Muscle of arm (tissue), 14 donors: ENCODE measurements at places on chromosomes 1 and 21.

DNA sequence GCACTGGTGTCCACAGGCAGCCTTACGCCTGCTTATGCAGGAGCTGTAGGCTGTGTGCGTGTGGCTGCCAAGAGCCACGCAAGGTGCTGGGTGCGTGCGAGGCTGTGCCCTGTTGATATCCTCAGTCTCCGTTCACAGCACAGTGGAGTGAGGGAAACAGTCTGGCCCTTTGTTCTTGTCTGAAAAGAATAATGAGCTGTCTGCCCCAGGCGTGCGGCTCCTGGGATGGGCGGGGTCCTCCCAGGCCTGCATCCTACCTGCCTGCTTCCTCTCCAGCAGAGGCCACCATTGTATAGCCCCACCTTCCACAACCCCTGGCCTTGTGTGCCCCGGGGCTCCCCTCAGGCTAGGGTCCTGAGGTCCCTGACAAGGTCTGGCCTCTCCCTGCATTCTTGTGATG is 47.0 kb upstream of the KDM4A start:
- DNase-seq, result no peak

- peak; percentile 74 for DNase-seq
Measured at GRCh38 chr1:226602186-226603021, 53.8 kb downstream of the STUM start.

GRCh38 chr1:162133566-162133965 is 64.1 kb downstream of the NOS1AP start:
- no peak for DNase-seq

DNA sequence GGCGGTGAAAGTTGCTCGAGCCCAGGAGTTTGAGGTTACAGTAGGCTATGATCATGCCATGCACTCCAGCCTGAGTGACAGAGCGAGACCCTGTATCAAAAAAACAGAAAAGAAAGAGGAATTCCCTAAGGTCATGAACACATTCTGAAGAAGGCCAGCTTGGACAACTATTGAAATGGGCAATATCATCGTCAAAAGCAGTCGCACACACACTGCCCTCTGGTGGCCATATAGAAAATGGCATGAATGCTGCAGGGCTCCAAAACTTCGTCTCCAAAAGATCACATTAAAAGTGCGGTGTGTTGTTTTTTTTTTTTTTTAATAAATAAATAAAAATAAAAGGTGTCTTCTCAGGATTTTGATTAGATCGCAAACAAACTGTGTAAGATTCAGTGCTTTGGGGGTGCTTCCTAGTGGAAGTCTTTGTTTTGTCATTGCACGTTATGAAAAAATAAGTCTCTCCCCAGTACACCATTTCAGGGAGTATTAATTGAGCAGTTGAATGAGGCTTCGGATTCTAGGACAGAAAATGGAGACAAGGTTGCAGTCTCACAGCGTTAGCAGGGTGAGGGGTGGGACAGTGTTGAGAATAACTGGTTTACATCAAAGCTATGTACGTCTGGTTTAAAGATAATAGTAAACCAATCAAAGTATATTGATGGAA is 87.5 kb upstream of the FMN2 start:
- no peak for DNase-seq

GRCh38 chr1:192789871-192790270 is 19.0 kb upstream of the RGS2 start:
- no peak for DNase-seq

- DNase-seq, result no peak
Measured at GRCh38 chr1:228362141-228362883, 44.3 kb downstream of the TRIM11 start.

GRCh38 chr21:31157756-31158155 is 119.5 kb upstream of the KRTAP19-8 start:
- no peak for DNase-seq

- no peak for DNase-seq
Measured at GRCh38 chr1:68331117-68331865, 99.0 kb upstream of the WLS start.

- DNase-seq, result no peak
Measured at GRCh38 chr1:11682799-11683198, 1.9 kb upstream of the MAD2L2 start.

DNA sequence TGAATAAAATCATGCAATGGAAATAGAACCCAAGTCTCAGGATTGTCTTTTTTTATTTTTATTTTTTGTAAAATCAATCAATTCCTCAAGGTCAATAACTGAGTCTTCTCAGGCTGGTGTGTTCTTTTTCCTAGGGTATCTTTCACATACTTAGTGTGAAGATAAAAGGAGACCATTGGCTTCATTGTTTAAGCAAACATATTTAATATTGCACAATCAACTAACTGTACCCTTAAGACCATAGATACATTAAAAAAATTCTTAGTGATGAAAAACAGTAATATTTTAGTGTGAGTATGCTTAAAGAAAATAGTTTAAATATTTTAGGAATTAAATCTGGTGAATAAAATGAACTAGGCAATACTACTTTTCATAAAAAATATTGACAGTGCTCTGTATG is 31.4 kb downstream of the PDE4B start:
- DNase-seq, result no peak

- DNase-seq, result no peak
Measured at GRCh38 chr1:219130366-219130935, 43.2 kb upstream of the LYPLAL1 start.

GRCh38 chr21:28734522-28735175 is 258.0 kb downstream of the LTN1 start:
- DNase-seq, result no peak

GRCh38 chr21:27275294-27275927 is 308.5 kb upstream of the ADAMTS5 start:
- no peak for DNase-seq

- DNase-seq, result no peak
Measured at GRCh38 chr1:6239950-6240768, 3.8 kb upstream of the HES3 start.

DNA sequence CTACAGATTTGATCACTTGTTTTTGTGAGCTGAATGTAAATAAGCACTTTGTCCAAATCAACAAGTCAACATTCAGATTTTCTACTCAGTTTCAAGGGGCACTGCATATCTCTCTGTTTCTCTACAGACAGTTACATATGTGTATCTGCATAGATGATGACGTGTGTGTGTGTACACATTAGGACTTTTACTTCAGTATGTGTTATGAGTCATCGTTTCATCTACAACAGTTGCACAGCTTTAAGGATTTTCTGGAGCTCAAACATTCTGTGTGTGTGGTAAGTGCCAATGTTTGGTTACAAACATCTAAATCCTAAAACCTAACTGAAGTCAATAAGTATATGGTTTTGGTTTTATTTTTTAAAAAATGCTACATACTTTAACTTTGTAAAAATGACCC is 494.5 kb upstream of the PBX1 start:
- DNase-seq, result no peak

- DNase-seq, result no peak
Measured at GRCh38 chr1:234628089-234628488, 18.1 kb upstream of the IRF2BP2 start.

DNA sequence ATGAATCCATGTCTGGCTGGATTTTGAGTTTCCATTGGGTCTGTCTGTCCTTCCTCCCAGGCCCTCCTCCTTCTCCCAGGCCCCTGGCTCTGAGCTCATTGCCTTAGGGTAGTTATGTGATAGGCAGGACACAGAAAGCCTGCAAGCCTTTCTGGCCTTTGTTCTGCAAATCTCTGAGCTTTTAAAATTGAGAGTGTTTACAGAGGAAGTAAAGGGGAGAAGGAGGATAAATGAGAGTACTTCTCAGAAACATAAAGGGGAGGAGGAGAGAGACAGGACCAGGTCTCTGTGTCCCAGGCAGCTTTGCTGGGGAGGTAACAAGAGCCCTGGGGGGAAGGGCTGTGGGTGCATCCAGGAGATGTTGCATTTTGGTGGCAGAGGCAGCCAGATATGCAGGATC is 126.7 kb downstream of the FOXD2 start:
- no peak for DNase-seq

DNA sequence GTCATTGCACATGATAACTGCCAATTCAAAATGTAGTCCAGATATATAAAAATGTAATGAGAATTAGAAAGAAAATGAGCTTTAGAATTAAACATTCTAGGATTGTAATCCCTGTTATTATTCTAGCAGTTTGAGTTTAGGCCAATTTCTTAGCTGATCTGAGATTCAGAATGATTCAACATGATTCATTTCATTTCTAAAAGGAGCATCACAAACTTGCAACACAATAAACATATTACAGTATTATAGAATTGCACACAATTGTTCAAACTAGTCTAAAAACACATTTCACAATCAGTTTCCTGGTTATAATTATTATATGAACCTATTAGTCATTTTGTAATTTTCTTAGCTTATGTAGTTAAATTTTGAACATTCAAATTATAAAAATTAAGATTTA is 43.3 kb upstream of the TSHB start:
- no peak for DNase-seq

GRCh38 chr1:84773195-84773594 is 82.9 kb upstream of the SSX2IP start:
- DNase-seq, result no peak

- DNase-seq, result no peak
Measured at GRCh38 chr1:166017395-166017794, 149.4 kb downstream of the FAM78B start.

GRCh38 chr1:13820055-13820454 is 120.1 kb downstream of the PRDM2 start:
- no peak for DNase-seq

DNA sequence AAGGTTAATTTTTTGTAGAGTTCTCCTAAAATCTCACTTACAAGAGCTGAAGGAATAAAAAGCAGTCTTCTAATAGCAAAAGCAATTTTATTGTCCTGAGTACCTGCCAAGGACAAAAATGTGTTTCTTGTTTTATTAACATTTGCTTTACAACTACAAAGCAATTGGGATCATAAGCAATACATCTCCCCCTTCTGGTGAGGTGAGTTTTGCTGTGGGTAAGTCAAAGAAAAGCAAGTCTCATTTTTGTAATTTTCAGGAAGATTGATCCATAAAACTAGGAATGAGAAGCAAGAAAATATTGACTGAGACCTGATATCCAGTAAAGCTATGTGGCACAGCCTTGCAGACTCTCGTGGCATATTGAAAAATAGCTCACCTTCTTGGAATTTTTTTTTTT is 2162.7 kb downstream of the NCAM2 start:
- no peak for DNase-seq

- no peak for DNase-seq
Measured at GRCh38 chr1:46718340-46718726, 581 bp downstream of the EFCAB14 start.

DNA sequence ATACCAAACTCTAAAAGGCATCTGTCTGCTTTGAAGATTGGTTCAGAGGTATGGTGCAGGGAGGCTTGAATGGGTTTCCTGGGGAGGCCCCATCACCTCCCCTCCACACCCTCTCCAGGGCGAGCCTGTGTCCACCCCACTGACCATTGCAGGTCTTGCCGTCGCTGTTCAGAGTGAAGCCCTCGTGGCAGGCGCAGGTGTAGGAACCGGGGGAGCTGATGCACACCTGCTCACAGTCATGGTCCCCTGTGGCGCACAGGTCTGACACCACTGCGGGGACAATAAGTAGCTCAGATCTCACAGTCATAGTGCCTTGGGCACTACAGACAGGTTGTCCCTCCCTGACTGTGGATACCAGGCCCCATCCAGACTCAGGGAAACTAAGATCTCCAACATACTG is 6.7 kb downstream of the MATN1 start:
- no peak for DNase-seq

DNA sequence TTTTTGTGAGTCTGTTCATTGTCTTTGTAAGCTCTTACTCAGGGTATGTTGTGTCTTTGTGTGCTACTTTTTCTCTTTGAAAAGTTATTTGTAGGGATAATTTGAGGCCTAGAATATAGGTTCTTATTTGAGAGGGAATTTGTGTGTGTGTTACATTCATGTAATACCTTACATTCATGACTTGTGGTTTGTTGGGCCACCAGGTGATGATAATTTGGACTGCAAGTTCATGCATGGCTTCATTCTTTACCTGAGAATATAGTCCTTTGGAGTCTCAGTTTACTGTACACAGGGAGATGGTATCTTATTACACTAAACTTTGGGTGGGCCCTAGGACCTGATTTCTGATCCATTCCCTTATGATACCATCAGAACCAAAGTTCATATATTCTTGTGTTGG is 51.8 kb upstream of the FASLG start:
- no peak for DNase-seq

DNA sequence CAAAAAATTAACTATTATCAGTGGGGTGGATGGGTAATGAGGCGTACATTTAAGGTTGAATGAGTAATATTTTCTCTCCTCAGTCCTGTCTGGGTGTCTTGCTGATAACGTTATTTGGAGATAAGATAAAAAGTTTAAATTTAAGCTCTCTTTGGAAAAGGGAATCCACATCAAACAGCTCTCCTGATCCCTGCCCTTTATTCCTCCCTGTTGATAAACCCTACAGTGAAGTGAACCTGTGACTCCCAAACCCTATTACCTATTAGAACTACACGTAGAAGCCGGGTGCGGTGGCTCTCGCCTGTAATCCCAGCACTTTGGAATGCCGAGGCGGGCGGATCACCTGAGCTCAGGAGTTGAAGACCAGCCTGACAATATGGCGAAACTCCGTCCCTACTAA is 9.9 kb upstream of the GPR161 start:
- no peak for DNase-seq

DNA sequence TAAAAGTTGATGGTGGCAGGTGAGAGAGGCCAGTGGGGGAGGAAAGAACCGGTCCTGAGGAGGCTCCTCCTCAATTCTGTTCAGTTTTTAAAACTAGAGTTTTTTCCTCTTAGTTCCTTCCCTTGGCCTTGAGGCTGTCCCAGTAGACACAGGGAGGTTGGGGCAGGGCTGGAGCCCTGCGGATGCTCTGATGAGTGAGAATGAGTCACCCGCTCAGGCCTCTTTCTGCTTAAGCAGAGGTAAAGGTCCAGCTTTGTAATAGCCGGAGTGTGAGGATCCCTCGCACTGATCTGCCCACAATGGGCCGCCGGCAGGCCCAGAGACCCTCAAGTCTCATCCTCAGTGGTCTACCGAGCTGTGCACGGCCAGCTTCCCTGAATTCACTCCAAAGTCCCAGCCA is 49.6 kb upstream of the IRF2BP2 start:
- no peak for DNase-seq
